ENCODE measurements at places on chromosomes 7 and 10.

DNA sequence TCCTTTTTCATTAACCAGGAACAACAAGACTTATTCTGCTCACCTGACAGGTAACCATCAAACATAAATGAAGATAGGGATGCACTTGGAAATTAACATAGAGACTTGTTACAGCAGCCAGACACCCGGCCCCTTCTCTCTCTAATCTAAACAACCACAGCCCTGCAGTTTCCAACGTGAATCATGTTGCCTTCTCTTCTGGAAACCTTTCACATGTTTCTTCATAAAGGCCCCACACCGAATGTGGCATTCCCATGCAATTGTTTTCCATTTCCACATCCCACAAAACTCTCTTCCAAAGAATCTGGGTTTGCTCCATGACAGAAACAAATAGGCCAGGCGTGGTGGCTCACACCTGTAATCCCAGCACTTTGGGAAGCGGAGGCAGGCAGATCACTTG, 15.0 kb upstream of the WDR86 start:
- no peak for DNase-seq

GRCh38 chr10:12848439-12849173, 152.9 kb downstream of the CCDC3 start:
- no peak for DNase-seq

- peak; percentile 65 for DNase-seq
These were observed 1.1 kb downstream of the ARID5B start for GRCh38 chr10:61902445-61903220.

DNA sequence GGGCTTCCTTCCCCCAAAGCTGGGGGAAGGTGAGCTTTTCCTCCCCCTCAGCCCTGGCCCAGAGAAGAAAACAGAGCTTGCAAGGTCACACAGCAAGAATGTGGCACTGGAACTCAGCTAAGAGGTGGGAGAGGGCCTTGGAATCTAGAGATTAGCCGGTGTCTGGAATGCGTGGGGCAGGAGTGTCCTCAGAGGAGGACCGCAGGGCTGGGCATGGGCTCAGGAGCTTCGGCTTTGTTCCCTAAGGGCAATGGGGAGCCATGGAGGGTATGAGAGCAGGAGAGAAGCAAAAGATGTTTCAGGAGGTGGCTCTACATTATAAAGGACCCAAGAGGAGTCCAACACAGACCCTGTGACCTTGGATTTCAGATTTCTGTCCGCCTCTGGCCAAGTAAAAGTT, 127.2 kb upstream of the TNRC18 start:
- no peak for DNase-seq

DNA sequence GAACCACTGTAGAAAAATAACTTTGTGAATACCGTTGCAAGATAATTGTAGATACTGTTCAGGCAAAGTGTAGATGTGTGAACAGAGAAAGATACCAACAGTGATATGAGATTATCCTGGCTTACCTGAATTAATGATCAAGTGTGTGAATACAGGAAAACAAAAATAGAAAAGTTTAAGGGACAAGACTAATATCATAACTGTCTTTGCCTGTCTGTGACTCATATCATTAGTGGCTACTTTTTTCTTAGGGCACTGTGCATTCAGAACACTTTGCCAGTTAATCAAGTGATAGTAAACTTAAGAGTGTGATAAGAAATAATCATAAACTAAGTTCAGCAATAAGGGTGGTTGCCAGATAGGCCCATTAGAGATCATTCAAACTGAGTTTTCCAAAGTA, 323.0 kb upstream of the LRGUK start:
- DNase-seq: no peak

DNA sequence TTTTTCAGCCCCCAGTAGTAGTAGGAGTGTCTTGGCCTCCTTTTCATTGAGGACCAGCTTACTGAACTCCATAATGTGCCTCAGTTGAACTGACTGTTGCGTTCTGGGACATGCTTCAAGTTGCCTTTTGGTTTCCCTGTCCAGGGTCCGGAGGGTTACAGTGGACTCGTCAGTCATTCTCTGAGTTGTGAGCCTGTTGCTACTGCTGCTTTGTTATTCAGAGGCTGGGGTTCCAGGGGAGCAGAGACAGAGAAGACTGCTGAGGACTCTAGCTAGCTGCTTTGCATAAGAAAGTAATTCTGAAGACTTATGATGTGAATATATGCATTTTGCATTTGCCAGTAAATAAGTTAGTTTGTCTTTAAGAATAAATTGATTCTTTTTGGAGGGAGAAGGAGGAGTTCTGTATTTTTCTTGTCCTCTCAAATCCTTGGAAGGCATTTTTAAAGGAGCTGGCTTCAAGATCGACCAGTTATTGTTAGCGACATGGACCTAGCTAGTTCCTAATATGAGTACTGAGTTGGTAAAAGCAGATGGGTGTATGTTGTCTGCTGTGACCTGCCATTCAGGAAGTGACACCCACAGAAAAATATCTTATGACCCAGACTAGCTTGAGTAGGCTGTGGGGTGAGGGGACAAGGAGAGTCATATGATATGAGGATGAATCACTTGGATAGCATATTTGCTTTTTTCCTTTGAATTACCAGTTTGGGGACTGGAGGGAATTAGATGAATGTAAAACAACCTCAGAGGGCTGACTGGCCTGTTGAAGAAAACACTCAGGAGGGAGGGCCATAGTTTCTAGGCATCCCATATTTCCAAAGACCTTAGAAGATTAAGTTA, 8.3 kb downstream of the PI4K2A start:
- peak; percentile 98 for DNase-seq

- DNase-seq: peak; percentile 82
These were observed 5.1 kb downstream of the PRXL2A start for GRCh38 chr10:80413271-80413996.

DNA sequence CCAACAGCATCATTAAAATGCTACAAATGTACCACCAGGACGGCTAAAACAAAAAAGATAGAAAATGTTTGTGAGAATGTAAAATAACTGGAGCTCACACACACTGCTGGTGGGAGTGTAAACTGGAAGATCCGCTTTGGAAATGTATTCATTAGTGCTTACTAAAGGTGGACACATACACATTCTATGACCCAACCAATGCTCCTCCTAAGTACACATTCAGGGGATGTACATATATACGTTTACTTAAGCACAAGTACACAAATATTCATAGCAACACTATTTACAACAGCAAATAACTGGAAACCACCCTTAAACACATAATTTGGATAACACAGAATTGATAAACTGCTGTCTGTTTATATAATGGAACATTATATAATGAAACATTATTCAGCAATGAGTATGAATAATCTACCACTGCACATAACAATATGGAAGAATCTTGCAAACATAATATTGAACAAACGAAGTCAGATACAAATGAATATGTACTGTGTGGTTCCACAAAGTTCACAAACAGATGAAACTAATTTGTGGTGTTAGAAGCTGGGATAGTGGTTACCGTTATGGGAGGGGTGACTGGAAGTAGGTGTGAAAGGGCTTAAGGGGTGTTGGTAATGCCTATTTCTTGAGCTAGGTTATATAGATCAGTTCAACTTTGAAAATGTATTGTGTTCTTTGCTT, 52.1 kb downstream of the STRA8 start:
- no peak for DNase-seq

DNA sequence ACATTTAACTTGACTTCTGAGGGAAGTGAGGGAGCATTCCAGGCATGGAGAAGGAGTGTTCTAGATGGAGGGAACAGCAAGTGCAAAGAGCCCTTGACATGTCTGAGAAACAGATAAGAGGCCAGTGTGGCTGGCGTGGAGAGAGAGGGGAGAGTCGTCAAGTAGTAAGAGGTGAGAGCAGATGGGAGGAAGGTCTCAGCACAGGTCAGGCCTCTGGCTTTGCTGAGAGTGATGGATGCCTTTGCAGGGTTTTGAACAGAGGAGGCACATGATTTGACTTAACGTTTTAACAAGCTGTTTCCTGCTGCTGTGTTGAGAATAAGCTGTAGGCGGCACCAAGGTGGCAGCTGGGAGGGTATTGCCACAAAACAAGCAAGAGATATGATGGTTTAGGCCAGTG, 97.2 kb downstream of the KAT6B start:
- DNase-seq: no peak

DNA sequence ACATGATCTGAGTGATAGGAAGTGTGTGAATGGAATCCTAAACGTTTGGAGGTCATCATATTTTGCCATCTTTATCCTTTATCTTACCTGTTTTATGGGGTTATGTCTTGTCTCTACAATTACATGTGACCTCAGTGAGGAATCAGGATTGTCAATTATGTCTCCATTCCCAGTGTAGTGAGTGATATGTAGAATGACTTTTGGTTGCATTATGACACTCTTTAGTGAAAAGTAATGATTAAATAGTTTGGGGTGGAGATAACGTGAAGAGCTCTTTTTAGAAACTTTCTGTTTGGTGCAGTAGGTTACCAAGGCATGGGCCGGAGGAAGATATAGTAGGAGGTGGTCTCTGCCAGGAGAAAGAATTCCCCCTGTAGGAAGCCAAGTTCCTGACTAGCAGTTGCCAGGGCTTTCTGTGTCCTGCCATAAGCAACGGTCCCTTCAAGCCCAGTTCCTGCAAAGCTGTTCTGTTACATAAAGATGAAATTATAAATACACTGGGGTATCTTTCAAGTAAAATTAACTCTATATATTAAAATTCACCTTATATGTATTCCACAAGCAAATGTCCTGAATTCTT, 228.2 kb downstream of the NSUN6 start:
- DNase-seq: no peak

DNA sequence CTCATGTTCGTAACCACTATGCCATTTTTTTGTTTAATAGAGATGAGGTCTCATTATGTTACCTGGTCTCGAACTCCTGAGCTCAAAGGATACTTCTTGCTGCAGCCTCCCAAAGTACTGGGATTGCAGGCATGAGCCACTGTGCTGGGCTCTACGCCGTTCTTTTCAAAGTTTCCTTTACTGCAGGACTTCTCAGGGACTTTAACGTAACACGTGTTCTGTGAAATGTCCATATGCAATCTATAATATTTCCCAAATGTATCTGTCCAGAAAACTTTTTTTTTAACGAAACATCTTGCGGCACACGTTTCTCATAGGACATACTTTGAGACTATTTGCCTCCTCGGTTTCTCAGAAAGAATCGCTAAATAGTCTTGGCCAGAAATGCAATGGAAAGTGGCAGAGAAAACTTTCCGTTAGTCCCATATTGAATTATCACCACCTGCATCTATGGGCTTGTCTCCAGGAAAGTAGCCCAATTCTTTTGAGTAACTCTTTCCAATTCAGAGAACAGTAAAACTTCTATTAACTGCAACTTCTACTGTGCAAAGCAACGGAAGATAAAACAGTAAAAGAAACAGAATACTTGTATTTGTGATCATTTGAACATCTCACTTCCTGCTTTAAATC, 96.3 kb downstream of the ELMO1 start:
- DNase-seq: no peak

DNA sequence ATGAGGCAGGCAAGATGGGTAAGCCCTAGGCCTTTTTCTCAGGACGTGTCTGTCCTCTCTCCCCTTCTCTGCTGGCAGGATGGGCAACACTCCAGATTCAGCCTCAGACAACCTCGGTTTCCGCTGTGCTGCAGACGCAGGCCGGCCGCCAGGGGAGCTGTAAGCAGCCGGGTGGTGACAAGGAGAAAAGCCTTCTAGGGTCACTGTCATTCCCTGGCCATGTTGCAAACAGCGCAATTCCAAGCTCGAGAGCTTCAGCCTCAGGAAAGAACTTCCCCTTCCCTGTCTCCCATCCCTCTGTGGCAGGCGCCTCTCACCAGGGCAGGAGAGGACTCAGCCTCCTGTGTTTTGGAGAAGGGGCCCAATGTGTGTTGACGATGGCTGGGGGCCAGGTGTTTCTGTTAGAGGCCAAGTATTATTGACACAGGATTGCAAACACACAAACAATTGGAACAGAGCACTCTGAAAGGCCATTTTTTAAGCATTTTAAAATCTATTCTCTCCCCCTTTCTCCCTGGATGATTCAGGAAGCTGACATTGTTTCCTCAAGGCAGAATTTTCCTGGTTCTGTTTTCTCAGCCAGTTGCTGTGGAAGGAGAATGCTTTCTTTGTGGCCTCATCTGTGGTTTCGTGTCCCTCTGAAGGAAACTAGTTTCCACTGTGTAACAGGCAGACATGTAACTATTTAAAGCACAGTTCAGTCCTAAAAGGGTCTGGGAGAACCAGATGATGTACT, 13.1 kb downstream of the PHKG1 start:
- DNase-seq: no peak

DNA sequence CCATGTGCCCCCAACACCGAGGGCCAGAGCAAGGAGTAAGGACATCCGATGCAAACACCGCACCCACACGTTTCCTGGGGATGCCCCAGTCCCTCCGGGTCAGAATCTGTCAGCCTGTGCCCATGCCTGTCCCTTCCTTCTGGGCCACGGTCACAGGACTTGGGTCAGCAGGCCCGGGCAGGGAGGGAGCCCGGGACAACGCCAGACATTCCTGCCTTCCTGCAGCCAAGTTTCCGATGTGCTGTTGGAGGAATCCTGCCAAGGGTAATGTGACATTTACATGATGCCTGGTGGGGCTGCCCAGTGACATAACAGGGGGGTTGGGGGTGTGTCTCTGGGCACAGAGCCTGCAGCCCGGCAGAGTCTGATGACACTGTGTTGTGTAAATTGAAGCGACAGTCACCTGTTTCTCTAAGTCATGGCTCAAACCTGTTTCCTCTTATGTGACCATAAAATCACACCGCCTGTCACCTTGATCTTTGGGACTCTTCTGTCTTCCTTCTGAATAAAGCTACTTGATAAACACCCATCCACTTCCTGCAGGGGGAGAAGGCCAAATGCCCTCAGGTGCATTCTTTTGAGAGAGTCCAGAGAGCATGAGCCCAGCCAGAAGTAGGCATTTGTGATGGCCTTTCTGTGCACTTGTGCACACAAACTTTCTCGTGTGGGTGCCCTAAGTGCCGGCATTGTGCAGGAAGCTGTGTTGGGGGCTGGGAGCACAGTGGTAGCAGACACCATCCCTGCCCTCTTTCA, 175.3 kb upstream of the RHEB start:
- DNase-seq: peak; percentile 76

- DNase-seq: no peak
These were observed 10.6 kb downstream of the DUSP5 start for GRCh38 chr10:110508159-110508788.

GRCh38 chr10:101843032-101844021, at the start of gene KCNIP2:
TSS of gene KCNIP2 (minus strand) at chr10:101843800. CDS start at chr10:101843568, 232 bp downstream.
- peak; percentile 71 for DNase-seq

DNA sequence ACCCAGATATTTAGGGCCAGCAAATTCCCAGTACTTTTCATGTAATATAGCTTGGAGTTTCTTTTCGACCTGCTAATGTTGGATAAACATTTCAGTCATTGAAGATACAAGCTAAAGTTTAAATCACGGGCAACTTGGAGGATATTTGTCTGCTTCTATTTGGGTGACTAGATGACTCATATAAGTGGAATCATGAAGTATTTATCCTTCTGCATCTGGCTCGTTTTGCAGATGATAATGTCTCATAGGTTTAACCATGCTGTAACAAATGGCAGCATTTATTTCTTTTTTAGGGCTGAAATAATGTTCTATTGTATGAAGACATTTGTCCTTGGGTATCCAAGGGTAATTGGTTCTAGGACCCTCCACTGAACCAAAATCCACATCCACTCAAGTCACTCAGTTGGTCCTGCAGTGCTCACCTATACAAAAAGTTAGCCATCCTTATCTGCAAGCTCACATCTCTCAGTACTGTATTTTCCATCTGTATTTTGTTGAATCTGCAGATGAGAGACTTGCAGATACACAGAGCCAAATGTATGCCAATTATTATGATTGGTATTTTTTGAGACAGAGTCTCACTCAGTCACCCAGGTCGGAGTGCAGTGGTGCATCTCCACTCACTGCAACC, 187.2 kb upstream of the CSTF2T start:
- no peak for DNase-seq
